ENCODE measurements at places on chromosomes 12 and 14. TPM values are rescaled to one million over a fixed set of nuclear protein-coding genes. Genes with fewer than 3 reads are reported as not detected.

Gene ADCY4
- 6.1 TPM for polyA plus RNA-seq

Gene GLI1
- polyA plus RNA-seq: 0.25 TPM

Gene SLC7A8
- 8.9 TPM for polyA plus RNA-seq

Gene CPNE6
- 0.03 TPM for polyA plus RNA-seq

Gene LALBA
- polyA plus RNA-seq: not detected

Gene EPYC
- not detected for polyA plus RNA-seq

Gene ASB2
- 24.8 TPM for polyA plus RNA-seq

Gene SOX5
- polyA plus RNA-seq: 4.2 TPM

Gene TMPRSS12
- not detected for polyA plus RNA-seq

Gene CMA1
- polyA plus RNA-seq: not detected

Gene FERMT2
- 120 TPM for polyA plus RNA-seq

Gene NEUROD4
- not detected for polyA plus RNA-seq

Gene A2M
- polyA plus RNA-seq: 1,278 TPM

Gene PLEKHG3
- polyA plus RNA-seq: 10.9 TPM

Gene TMEM253
- 6.4 TPM for polyA plus RNA-seq

Gene BCL11B
- not detected for polyA plus RNA-seq

Gene NR1H4
- not detected for polyA plus RNA-seq

Gene CCDC38
- polyA plus RNA-seq: not detected

Gene B4GALNT3
- 10.3 TPM for polyA plus RNA-seq

Gene CCDC175
- polyA plus RNA-seq: not detected

Gene OR6C75
- not detected for polyA plus RNA-seq

Gene CABP1
- polyA plus RNA-seq: not detected

Gene GARIN6
- polyA plus RNA-seq: not detected

Gene WNT1
- not detected for polyA plus RNA-seq

Gene KRT7
- 110 TPM for polyA plus RNA-seq

Gene KRT79
- not detected for polyA plus RNA-seq

Gene BIN2
- polyA plus RNA-seq: 4.6 TPM

Gene SLC10A1
- not detected for polyA plus RNA-seq

Gene SYCP3
- 0.03 TPM for polyA plus RNA-seq

Gene KRT6C
- 0.25 TPM for polyA plus RNA-seq

Gene TXNDC16
- polyA plus RNA-seq: 8.6 TPM

Gene KCNH5
- polyA plus RNA-seq: not detected

Gene FBRSL1
- 6.4 TPM for polyA plus RNA-seq

Gene LMNTD1
- polyA plus RNA-seq: not detected

Gene AICDA
- 1.1 TPM for polyA plus RNA-seq

Gene ST8SIA1
- polyA plus RNA-seq: 3.6 TPM

Gene CCDC198
- not detected for polyA plus RNA-seq

Gene NDRG2
- polyA plus RNA-seq: 83.6 TPM

Gene SRRM4
- polyA plus RNA-seq: 0.23 TPM

Gene ASPG
- 1.6 TPM for polyA plus RNA-seq

Gene SCARB1
- 6.6 TPM for polyA plus RNA-seq

Gene OTX2
- not detected for polyA plus RNA-seq

Gene PRH2
- polyA plus RNA-seq: not detected

Gene DTD2
- 10.0 TPM for polyA plus RNA-seq

Gene NKX2-1
- polyA plus RNA-seq: not detected

Gene RNASE2
- polyA plus RNA-seq: 3.3 TPM

Gene ANO2
- 2.4 TPM for polyA plus RNA-seq

Gene P2RX2
- not detected for polyA plus RNA-seq

Gene C14orf39
- polyA plus RNA-seq: not detected

Gene GALNT16
- polyA plus RNA-seq: 10.7 TPM

Gene PRR4
- 3.3 TPM for polyA plus RNA-seq
